ENCODE measurements at places on chromosomes 4 and X.

- DNase-seq, result no peak
These were observed 4.9 kb downstream of the CXCL6 start for GRCh38 chr4:73841243-73841925.

DNA sequence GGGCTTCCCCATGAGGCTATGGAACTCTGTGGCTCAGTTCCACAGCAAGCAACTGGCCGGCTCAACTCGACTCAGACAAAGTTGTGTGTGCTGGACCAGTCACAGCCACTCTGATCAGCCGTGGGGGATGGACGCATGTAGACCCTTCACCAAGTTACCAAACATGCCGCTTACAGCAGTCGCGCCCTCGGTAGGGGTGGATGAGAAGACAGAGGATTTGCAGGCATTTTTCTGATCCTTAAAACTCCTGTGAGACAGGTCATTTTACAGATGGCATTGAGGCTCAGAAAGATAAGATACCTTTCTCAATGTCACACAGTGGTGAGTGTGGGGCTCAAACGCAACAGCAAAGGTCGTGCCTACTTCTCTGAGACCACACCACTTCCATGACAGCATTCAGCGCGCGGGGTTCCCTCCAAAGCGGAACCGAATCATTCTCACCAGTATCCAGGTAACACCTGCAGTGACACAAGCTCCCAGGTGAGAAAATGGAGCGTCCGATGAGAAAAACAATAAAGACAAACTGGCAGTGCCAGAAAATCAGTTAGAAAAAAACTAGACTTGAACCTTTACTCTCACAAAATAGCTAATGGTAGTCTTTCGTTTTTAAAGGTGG, 83.6 kb downstream of the RELL1 start:
- DNase-seq, result no peak

- DNase-seq, result no peak
These were observed 185.9 kb downstream of the CFAP299 start for GRCh38 chr4:80521438-80521837.

GRCh38 chrX:134782796-134783195, 124.5 kb upstream of the PLAC1 start:
- no peak for DNase-seq

DNA sequence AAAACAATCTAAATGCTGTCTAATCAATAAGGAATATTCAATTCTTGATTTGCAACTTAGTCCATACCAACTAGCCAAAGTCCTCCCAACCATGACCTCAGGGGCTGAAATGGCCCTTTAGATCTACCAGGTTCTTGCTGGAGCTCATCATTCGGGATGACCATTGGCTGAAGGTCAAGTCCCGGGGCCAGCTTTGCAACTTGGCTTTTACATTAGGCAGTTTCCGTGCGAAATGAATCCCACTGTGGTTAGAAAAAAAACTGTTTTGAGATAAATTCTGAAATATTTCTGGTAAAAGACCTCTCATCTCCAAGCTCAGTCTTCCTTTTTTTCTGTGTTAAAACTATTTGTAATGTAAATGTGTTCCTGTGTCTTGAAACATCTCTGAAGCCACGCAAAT, 178.6 kb downstream of the TENM3 start:
- no peak for DNase-seq

- DNase-seq, result peak; percentile 7
These were observed 89.6 kb upstream of the MAD2L1 start for GRCh38 chr4:120156120-120156718.

GRCh38 chrX:95823796-95824195, 860.8 kb upstream of the DIAPH2 start:
- no peak for DNase-seq

GRCh38 chrX:124548571-124548970, 202.2 kb downstream of the SH2D1A start:
- DNase-seq, result no peak

DNA sequence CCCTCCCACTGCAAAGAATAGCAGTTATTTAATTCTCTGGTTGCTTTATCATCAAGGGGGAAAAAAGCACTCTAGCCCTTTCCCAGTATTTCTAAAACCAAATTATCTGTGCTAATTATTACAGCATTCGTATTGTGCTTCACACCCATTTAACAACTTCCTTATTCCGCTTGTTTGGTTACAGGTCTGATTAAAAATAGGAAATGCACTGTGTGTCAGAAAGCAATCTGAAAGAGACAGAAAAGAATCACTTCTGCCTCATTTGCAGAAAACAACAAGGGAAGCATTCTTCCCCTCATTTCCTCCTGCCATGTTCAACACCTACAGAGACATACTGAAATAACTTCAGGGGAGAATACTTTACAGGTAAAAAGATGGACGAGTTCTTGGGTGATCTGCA, 114.9 kb upstream of the MAP3K15 start:
- DNase-seq, result no peak

GRCh38 chr4:71453531-71453930, 114.7 kb downstream of the SLC4A4 start:
- no peak for DNase-seq

DNA sequence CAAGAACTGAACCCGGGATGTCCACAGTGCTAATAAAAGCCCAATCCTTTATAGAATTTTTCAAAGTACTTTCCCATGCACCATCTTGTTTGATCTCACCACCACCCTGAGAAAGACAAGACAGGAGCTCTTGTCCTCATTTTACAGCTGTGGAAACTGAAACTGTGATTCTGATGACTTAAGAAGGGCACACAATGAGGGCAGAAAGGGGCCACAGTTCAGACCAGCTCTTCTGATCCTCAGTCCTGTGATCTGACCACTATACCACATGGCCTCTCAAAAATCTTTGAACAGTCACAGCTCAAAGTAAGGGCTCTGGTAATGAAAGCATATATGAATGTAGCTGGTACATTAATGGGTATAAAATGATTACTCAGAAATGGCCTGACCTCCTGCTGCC, 127.3 kb upstream of the CPEB2 start:
- no peak for DNase-seq

Measured in stimulated activated CD4-positive, alpha-beta T cell treated with anti-CD3 and anti-CD28 coated beads, TNF-alpha, amount 100 ng/mL, for 48 hours (primary cell).